ENCODE measurements at places on chromosomes 5 and 9.

DNA sequence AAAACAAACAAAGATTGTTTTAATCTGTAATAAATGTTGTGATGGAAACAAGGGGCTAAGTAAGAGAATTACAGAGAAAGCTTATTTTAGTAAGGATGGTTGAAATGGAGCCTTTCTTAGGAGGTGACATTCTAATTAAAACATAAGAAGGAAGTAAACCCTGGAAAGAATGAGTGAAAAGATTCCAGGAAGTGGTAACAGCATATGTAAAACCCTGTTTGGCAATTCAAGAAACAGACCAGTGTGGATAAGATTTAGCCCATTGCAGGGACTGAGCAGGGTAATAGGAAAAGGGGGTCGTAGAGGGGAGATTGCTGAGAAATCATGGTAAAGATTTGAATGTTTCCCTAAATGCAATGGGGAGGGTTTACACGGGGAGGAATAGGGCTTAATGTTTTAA lies 21.6 kb upstream of the PIP5K1B start:
- DNase-seq, result no peak

GRCh38 chr5:38452201-38452600 lies 104.2 kb downstream of the LIFR start:
- DNase-seq, result no peak

- no peak for DNase-seq
These were observed 496 bp downstream of the MAPK9 start for GRCh38 chr5:180291234-180291940.

GRCh38 chr9:21381448-21382339 lies 3.5 kb downstream of the IFNA2 start:
- no peak for DNase-seq

GRCh38 chr5:120446068-120446492 lies 18.0 kb upstream of the PRR16 start:
- DNase-seq, result no peak

DNA sequence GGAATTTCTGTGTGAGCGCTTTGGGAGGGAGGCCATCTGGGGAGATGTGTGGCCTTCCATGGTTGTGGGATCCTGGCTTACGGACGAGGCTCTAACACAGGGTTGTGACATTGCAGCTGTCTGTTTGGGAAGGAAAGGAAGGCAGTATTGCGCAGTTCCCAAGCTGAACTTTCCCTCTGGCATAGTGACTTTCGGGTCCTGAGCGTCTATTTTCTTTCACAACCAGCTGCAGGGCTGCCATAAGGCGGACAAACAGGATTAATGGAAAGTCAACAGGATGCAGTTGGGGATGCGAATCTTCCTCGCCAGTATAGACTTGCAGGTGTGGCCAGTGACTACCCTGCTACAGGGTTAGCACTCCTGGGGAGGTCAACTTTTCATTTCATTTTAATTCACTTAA lies 25.9 kb downstream of the CCT5 start:
- DNase-seq, result no peak

DNA sequence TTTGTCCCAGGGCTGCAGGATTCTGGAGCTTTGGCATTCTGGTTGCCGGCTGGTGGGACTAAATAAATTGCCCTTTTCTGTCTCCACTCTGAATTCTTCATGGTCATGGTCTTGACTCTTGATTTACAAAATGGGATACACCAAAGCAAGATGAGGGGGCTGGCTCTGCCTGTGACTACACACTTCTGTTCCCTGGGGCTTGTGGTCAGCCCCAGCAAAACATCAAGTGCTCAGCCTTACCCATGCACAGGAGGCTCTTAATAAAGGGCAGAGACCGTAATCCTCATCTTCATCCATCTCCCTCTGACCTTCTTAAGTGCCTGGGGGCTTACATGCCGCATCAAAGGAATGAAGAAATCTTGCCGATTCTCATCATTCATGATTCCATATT lies 198.0 kb downstream of the GNA14 start:
- DNase-seq, result no peak

DNA sequence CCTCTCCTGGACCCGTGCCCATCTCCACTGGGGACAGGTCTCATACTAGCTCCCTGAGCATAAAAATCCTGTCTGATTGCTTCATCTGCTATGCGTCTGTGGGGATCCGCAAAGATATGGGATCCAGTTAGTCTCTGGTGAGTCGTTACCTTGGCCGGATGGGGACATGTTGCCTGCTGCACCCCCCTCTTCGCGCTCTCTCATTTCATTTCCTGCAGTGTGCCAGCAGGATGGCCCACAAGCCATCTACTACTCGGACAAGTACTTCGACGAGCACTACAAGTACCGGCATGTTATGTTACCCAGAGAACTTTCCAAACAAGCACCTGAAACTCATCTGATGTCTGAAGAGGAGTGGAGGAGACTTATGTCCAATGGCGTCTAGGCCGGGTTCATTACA lies 17.0 kb upstream of the CEP78 start:
- DNase-seq, result no peak

GRCh38 chr5:43171926-43172325 lies 20.1 kb upstream of the NIM1K start:
- no peak for DNase-seq

- no peak for DNase-seq
These were observed 135.2 kb downstream of the PTTG1 start for GRCh38 chr5:160556846-160557245.

DNA sequence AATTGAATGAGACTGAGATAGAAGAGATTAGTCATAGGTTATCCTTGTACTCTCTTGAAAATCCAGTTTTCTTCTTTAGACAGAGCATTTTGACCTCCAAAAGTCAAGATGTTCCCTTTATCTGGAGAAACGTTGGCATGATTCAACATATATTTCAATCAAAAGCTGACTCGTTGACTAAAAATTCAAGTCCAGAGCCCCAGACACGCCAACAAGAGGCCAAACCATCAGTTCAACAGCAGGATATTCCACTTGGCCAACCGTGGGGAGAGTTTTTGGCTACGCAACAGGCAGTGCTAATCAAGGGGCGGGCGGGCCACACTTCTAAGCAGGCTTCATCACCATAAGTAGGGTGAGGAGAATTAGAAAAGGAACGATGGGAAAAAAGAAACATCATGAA lies 119.1 kb downstream of the SLIT3 start:
- no peak for DNase-seq

- DNase-seq, result no peak
These were observed 255.2 kb downstream of the TMEM167A start for GRCh38 chr5:82821846-82822633.

- no peak for DNase-seq
These were observed 3.5 kb downstream of the RALGDS start for GRCh38 chr9:133117271-133118178.

GRCh38 chr9:69168709-69169217 lies 5.3 kb upstream of the TJP2 start:
- DNase-seq, result no peak

GRCh38 chr5:95822043-95822541 lies 434 bp downstream of the GLRX start:
- no peak for DNase-seq

GRCh38 chr9:108766626-108767161 lies 89.1 kb downstream of the ACTL7B start:
- no peak for DNase-seq

- DNase-seq, result no peak
These were observed 191.0 kb downstream of the ADAMTS6 start for GRCh38 chr5:65290677-65291076.

DNA sequence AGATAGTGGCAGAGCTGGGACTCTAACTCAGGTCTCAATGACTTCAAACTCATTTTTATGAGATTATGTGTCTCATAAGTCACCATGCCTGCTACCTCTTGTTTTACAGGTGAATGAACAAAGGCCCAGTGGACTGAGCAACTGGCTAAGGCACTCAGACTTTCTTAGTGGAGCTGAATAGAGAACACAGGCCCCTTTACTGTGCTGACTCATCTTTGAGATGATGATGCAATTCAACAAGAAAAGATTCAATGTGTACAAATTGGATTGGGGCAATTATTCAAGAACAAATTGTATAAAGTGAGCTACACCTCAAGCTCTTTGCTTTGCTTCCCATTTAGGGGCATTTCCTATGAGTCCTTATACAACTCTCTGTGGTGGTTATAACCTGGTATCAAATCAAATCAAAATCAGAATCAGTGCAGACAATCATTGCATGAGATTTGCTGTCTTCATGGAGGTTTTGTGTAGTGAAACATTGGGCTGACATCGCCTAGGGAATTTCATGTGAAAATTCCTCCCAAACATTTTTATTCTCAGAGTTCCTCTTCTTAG lies 84.3 kb upstream of the PPP2R2B start:
- no peak for DNase-seq

DNA sequence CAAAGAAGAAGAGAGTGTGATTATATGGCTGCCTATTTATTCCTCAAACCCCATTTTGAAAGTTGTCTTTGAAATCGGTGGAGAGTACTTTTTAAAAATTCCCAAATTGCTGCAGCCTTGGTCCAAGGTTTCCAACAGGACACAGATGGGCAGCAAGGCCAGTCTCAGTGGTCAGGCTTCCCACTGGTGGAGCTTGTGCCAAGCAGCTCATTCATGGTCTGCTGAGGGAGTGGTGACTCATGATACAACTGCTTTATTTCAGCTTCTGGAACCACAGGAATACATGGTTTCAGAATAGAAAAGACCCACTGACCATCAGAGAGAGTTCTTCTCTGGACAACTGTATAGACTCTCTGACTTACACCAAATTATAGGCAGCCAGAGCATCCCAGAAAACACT lies 673.1 kb upstream of the KLF4 start:
- DNase-seq, result no peak

DNA sequence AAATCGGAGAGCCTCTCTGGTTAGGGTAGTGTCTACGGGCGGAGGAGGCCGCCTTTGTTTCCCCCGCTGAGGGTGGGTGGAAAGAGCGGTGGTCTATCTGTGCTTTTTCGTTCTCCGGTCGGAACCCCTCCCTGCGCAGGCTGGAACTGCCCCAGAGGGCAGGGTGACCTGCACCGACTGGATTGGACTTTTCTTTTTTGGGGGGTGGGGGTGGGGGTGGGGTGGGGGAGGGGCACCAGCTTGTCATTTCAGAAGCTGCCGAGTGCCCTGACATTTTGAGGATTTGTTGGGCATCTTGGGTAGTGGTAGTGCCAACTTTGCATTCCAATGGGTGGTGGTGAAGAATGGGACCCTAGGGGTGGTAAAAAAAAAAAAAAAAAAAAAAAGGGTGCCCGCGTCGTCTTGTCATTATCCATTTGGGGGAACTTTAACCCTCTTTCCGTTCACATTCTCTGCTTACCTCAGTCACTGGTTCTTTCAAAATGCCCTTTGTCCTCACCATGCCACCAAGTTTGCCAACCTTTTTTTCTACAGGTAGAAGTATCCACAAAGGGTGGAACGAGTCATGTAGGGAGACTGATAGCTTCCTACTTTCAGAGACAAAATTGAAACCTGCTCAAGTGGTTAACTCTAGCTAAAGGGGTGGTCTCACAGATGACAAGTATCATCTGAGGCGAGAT lies 1.3 kb downstream of the UBE2R2 start:
- no peak for DNase-seq

DNA sequence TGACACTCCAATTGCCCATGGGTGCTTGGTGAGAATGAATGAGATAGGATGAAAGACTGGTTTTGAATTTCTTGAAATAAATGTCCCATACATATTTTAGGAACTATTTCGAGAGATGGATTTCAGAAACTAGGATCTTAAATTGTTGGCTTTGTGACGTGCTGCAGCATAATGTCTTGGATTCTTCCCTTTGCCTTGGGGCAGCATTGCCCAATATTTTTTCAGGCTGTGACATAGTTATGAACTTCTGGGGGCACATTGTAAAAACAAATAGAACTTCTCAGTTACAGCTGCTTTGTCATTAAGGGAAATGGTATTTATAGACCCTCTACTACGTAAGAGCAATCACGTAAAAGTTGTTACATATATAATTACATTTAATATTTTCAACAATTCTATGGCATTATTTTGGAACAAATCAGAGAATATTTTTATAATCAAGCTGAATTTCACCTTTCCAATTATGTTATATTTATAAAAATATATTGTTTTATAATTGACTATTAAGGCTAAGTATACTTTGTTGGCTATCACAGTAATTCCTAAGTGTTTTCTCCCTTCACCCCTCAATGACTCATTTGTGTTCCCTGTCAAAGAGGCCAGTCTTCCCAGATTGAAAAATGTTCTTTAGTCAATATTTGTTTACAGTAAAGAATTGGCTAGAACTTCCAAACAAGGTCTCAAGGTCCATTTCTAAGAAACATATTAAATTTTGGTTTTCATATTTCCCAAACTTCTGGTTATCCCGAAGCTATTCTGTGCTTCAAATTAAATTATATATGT lies 1388.3 kb upstream of the ACO1 start:
- no peak for DNase-seq
